Kidney glomerular epithelial cell (primary cell): ENCODE measurements at places on chromosomes 5 and 9.

DNA sequence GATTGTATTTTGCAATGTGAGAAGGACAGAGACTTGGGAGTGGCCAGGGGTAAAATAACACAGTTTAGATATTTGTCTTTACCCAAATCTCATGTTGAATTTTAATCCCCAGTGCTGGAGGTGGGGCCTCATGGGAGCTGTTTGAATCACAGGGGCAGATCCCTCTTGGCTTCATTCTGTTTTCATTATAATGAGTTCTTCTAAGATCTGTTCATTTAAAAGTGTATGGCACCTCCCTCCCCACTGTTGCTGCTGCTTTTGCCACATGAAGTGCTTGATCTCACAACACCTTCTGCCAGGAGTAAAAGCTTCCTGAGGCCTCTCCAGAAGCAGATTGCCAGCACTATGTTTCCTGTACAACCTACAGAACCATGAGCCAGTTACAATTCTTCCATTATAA lies 28.1 kb downstream of the COX7C start:
- DNase-seq: no peak

- peak; percentile 91 for DNase-seq
These were observed 7.7 kb upstream of the CFAP157 start for GRCh38 chr9:127698985-127699670.

GRCh38 chr5:157484768-157485167 lies 24.8 kb downstream of the NIPAL4 start:
- DNase-seq: no peak

GRCh38 chr9:129907201-129907600 lies 71.9 kb downstream of the USP20 start:
- DNase-seq: no peak

- no peak for DNase-seq
These were observed 384.6 kb downstream of the TMEM232 start for GRCh38 chr5:110341836-110342235.

GRCh38 chr5:140868721-140869554 lies at the start of gene PCDHA11:
Gene PCDHA11 (plus strand): TSS chr5:140868957. CDS start chr5:140869104, 147 bp downstream.
- peak; percentile 18 for DNase-seq

GRCh38 chr9:82721593-82721992 lies 341.3 kb downstream of the RASEF start:
- peak; percentile 17 for DNase-seq

- no peak for DNase-seq
These were observed 95.3 kb downstream of the PTTG1 start for GRCh38 chr5:160516696-160517530.

GRCh38 chr5:96066386-96066719 lies 104.7 kb upstream of the ELL2 start:
- DNase-seq: no peak

- peak; percentile 66 for DNase-seq
These were observed 20.7 kb upstream of the ZNF782 start for GRCh38 chr9:96874947-96875460.

GRCh38 chr9:20707708-20708107 lies 23.6 kb downstream of the FOCAD start:
- DNase-seq: no peak

- DNase-seq: no peak
These were observed 547 bp downstream of the CLTA start for GRCh38 chr9:36191290-36191645.

GRCh38 chr5:143953851-143954250 lies 141.9 kb downstream of the HMHB1 start:
- no peak for DNase-seq

GRCh38 chr9:137077758-137078693 lies 709 bp downstream of the UAP1L1 start:
- no peak for DNase-seq

DNA sequence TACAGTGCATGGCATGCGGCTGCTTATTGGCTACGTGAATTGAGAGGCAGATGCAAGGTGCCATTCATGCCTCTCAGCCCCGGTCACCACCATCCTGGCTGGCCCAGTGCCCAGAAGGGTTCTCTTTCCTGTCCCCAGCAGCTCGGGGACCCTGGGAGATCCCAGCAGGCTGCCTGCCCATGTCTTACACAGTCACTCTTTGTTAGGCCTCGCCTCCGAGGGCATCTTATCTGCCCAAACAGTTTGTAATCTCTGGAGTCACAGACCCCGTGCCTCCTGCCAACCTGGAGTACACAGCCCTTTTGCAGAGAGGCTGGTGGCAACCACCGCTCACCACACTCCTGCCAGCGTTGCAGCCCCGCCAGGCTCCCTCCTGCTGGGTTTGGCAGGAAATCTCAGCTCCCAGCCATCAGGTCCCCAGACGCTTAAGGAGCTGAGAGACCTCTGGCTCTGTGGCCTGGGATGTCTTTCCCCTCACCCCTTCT lies 7.0 kb upstream of the AK1 start:
- DNase-seq: no peak

DNA sequence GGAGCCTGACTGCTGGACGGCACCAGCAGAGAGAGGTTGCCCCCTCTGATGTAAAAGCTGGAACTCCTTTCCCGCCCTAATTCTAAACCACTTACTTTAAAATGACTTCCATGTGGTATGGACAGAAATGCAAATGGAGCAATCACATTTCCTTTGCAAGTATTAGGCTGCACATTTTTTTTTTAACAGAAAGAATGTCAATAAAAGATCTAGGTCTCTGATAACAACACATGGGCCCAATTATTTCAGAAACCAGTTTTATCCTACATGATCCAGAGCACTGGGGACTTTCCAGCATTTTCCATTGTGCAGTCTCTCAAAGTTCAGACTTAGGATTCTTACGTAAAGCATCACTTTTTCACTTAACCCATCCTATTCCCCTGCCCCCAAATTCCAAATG lies 203.7 kb downstream of the NXNL2 start:
- no peak for DNase-seq
